ENCODE measurements at places on chromosomes 12 and 14.

GRCh38 chr14:54182419-54183045 lies 214.3 kb upstream of the CDKN3 start:
- no peak for DNase-seq

- no peak for DNase-seq
Observed at GRCh38 chr14:106651016-106651415, 1124.6 kb downstream of the TMEM121 start.

- no peak for DNase-seq
Observed at GRCh38 chr14:41404126-41404525, 202.6 kb upstream of the LRFN5 start.

DNA sequence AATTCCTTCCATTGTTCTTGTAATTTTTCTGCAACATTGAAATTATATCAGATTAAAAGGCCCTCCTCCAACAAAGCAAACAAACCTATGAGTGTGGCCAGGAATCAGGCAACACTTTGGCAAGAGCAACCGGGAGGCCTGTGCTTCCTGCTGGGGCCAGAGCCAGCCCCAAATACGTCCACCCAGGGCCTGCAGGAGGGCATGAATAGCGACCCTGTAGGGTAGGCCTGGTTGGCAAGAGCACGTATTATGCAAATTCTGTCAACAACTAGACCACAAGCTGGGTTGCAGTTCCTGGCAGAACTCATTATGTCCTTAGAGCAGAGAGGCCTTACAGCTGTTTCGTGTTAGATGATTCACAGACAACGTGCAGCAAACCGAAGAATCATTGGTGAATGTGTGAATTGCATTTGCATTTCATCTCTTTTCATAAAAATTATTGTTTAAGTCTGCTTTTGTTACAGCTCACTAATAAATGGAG lies 26.9 kb upstream of the LGALS3 start:
- DNase-seq: peak; percentile 26

DNA sequence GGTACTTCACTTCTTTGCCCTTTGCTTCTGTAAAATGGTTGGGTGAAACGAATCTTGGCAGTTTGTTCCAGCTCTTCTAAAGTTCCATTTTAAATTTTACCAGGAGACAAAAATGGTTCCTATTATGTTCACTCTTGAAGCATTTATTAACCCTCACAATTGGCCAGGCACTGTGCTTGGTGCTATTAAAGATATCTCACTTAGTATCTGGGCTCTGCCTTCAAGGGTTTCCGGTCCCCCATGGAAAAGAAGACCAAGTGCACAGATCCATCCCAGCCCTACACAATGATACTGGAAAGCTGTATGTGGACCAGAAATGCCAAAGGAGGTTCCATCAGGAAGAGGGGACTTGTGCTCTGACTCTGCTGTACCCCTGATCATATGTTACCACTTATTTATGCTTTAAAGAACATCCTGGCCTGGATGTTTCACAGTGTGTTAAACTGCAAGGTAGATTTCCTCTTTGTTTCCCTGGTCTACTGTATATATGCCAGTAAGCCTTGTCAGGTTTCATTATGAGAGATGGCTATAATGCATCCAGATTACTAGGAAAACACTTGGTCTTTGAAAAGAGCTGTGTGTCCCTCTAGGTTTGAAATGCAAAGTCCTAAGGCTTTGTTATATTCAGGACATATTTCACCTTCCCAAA lies 154.8 kb downstream of the PRKCH start:
- DNase-seq: no peak

DNA sequence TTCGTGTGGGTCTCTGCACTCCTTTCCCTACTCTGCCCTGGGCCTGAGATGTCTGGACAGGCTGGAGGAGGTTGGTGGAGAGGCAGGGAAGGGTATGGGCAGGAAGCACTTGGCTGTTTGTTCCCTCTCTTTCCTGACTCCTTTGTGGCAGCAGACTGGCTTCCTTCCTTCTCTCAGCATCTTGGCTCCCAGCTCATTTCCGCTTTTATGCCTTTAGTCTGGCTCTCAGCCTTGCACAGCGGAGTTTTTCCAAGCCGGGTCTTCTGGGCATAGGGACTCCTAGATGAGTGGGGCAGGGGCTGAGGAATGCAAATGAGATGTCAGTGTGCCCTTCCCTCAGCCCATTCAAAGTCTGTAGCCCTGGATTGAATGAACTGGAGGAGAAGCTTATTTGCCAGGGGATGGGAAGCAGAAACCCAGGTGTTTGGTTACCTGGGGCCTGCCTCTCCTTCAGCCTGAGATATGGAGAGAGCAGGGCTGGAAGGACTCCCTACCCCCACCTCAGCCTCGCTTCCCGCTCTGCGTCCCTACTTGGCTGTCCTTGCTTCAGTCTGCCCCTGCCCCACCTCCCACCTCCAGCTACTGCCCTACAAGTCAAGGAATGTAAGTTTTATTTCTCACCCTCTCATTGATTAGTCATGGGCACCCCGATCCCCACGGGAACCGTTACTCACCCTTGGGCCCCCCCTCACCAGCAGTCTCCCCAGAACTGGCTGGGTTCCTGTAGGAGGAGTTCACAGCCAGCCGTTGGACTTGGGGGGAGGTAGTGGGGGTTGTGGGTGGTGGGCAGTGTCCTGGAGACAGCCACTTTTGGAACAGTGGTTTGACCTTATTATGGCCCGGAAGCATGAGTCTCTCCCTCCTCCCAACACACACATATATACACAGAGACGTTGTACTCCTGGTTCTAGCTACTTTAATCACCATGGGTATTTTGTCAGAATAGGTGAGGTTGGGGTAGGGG lies 9.3 kb upstream of the ITGA5 start:
- DNase-seq: no peak

DNA sequence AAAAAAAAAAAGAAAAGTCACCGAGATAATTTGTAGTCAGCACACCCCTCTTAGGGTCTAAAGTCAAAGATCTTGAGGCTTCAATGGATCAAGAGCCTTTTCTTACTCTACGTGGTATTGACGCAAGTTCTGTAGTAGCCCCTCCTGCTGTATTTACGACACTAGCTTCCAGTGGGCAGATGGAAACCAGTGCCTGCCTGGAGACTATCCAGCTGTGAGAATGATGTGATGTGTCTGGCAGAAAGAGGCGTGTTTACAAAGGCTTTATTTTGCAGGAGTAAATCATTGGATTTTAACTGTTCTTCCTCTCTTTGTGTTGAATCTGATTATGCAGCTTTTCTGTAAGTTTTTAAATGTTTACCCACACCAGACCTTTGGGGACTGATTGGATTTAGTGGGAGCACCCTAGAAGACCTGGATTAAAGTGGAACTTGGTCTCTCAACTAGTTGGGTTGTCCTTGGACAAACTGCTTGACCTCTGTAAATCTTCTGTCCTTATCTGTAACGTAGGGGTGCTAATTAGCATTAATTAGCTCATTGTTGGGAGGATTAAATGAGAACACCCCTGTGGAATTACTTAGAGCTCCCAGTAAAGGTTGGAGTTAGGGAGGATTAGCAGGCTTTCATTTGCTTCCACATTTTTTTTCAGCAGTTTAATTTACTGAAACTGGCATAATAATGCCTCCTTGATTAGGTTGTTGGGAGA lies 72.4 kb downstream of the RASSF3 start:
- peak; percentile 79 for DNase-seq

- DNase-seq: no peak
Observed at GRCh38 chr12:110782922-110783321, 40.2 kb upstream of the PPP1CC start.

DNA sequence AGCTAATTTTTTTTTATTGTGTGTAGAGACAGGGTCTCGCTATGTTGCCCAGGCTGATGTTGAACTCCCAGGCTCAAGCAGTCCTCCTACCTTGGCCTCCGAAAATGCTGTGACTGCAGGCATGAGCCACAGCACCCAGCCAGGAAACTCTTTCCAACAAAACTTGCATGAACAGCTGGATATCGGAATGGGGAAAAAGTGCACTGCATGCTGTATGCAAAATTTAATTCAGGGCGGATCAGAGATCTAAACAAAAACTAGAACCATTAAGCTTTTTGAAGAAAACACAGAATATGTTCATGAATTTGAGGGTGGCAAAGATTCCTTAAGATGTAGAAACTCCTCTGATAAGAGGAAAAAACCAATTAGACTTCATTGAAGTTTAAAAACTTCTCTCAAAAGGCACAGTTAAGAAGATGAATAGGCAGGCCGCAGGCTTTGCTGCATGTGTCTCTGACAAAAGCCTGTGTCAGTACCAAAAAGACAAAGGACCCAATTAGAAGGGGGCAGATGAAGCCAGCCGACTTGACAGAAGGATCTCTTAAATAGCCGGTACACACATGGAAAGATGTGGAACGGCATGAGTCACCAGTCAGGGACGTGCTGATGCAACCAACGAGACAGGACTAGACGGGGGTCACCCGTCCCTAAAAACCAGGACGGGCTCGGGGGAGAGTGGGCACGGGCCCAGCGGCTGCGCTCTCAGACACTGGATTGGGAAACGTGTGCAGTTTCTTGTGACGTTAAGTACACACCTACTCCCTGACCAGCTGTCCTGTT lies 34.8 kb upstream of the MMP17 start:
- no peak for DNase-seq

GRCh38 chr14:91327250-91327595 lies 82.7 kb upstream of the GPR68 start:
- DNase-seq: no peak

GRCh38 chr12:2422591-2422990 lies 369.8 kb downstream of the CACNA1C start:
- no peak for DNase-seq

DNA sequence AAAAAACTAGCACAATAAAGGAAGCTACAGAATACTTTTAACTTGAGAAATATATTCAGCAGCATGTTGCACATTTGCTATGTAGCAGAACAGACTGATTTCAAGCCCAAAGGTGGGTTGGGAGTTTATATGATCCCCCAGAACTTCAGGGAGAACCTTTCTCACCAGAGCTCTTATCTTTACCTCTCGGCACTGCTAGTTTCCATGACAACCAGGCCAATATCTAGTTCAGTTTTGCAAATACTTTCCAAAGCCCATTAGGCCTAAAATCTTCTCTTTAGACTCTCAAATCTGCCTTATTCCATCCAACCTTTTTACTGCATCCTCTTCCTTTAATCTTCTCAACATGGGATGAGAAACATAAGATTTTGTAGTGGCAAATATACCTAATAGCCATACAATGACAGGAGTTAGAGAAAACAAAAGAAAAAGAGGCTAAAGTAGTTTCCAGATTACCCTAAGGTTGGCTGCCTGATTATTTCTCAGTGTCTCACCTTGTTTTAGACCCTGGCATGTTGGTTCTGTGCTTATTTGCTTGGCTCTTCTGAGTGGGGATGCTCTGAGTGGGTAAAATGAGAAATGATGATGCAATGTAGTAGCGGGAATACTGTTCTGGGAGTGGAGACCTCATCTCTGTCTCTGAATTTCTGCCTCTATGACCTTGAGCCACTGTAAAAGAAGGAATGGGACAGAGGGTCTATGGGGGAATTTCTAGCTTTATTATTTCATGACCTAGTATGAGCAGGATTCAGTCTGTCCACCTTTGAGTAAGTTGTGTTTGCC lies 427.6 kb upstream of the STXBP6 start:
- DNase-seq: no peak

DNA sequence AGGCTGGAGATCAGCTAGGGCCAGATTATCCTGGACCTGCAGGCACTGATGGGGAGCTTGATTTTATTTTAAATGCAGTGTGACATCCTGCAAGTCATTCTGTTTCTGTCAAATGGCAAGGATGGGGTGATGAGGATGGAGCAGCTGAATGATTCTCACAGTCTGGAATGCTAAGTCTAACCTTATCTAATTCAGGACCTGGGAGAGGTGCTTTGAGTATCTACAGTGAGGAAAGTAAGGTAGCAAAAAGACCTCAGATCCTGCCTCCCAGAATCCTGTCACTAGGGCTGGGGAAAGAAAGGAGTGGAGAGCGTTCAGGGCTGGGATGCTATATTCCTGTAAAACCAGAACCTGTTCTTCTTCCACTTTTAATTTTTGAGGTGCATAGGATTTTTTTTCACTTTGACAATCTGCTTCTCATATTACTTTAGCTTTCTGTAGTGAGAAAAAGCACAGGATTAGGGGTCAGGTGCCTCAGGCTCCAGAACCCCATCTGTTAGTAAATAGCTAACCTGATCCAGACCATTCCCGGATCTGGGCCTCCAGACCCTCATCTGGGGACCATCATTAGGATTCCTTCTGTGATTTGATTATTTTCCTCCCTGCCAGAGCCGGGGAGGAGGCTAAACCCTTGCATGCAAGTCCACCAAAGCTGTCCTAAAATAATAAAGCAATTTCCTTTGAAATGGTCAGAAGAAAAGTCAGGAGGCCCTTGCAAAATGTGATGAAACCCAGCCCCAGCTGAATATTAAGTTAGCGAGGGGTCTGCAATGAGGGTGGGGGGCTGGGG lies 54.7 kb downstream of the ASCL1 start:
- peak; percentile 29 for DNase-seq

DNA sequence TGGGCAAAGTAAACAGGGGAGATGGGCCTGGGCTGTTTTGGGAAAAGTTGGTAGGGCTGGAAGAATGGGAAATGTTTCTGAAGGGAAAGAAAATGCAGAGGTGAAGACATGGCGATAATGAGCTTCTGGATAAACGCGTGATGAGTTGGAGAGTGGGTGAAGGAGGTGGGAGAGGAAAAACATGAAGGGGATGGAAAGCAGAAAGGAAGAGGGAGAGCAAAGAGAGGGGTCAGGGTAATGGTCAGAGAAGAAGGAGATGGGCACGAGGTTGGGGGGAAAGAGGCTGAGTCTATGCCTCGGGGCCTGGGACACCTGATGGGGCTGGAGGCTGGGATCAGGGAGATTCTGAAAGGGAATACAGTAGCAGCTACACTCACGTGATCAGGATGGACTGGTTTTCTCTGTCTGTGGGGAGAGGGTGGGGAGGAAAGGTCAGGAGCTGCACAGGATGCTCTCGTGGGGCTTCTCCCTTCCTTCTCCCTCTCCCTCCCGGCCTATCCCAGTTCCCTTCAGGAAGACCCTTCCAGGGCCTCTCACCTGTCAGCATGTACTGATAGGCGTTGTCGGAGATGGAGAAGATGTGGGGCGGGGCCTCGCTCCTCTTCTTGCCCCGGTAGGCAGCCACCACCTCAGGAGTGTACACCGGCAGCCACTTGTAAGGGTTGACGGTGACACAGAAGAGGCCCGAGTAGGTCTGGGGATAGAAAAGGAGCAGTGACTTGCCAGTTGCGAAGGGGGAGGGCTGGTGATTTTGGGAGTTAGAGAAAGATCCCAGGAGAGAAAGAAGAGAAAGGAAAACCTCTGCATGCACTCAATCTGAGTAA lies 3.1 kb downstream of the MYH7 start:
- no peak for DNase-seq

- DNase-seq: no peak
Observed at GRCh38 chr14:68548194-68549076, 244.4 kb downstream of the ZFP36L1 start.

- no peak for DNase-seq
Observed at GRCh38 chr12:112518365-112518735, 99.6 kb downstream of the PTPN11 start.

- no peak for DNase-seq
Observed at GRCh38 chr14:73627151-73627558, 14.8 kb downstream of the ACOT6 start.
